A673 (cell line): ENCODE measurements at places on chromosomes 11 and 22. TPM values are rescaled to one million over a fixed set of nuclear protein-coding genes. Genes with fewer than 3 reads are reported as not detected.

Gene MLC1
- 0.37 and 0.75 TPM in 2 replicates for total RNA-seq

Gene SUSD2
- total RNA-seq = 0.94 and 1.3 TPM in 2 replicates

Gene TRIM49C
- total RNA-seq = not detected in 2 replicates

DNA sequence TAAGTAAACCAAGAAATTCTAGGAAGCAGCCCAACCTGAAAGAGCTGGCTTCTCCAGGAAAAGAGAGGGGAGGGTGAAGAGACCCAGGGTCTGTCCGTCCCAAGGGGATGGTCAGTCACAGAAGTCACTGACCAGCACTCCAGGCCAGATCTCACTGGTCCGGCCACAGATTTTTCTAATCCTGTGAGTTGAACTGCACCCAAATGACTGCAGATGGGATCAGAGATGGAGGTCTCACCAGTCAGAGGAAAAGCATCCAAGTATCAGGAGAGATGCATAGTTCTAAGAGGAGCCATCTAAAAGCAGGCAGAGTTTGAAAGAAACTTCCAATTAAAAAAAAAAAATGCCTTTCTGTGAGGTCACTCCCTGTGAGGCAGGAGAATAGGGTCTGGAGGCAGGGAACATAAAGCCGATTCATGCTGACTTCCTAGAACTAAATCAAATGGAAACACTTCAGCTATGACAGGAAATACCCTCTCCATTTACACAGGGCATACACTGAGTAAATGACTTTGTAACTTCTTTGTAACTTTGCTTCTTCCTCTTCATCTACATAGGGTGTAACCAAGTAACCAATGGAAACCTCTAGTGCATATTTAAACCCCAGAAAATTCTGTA lies 144.5 kb downstream of the CCDC34 start:
- H3K4me3 ChIP-seq = no peak overlapping the region
- H3K27me3 ChIP-seq = no peaks in the 10 kb centered on the region
- H3K4me1 ChIP-seq = peaks cover 60% of the 10 kb centered on the region

DNA sequence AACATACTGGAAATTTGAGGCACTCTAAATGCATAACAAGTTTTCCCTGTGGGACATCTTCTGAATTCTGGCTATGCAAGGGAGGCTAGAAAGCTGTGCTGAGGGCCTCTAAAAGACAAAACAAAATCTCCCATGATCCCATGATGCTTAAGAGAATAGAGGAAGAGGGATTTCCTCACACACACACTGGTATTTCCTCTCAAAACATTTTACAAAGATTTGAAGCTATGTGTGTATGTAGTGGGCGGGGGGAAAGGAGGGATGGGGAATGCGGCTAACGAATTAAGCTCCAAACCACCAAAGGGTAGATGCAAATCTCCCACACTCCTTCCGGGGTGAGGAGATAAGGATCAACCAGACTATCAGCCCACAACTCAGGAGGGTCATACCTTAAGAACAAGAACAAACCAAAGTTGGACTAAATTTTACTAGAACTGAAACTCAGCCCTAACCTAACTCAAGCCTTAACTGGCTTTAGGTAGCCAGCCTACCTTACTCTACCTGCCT lies 6.0 kb downstream of the OR2AT4 start:
- H3K27me3 ChIP-seq = peaks cover 5% of the 10 kb centered on the region
- no peak for DNase-seq
- H3K4me3 ChIP-seq = no peak overlapping the region
- no peaks in the 10 kb centered on the region for H3K36me3 ChIP-seq
- H3K27ac ChIP-seq = no peak overlapping the region
